A549 treated with DMSO at 1 μM for 4 hours (cell line): ENCODE measurements at places on chromosomes 2 and 18. TPM values are rescaled to one million over a fixed set of nuclear protein-coding genes. Genes with fewer than 3 reads are reported as not detected.

Gene GBX2
- total RNA-seq: 2.3 to 4.1 TPM (median 3.3 TPM) in 5 replicates

Gene CPO
- 0.09 to 0.19 TPM (median 0.17 TPM) in 3 of 5 replicates, not detected in the others for total RNA-seq

Gene COL4A3
- total RNA-seq: 0.40 to 1.0 TPM (median 0.72 TPM) in 5 replicates

Gene NCK2
- total RNA-seq: 19.8 to 26.6 TPM (median 24.1 TPM) in 5 replicates

Gene TMEFF2
- total RNA-seq: 0.19 to 0.36 TPM (median 0.27 TPM) in 5 replicates

Gene GMCL1
- total RNA-seq: 7.2 to 12.9 TPM (median 11.7 TPM) in 5 replicates

Gene PJVK
- total RNA-seq: 0.72 to 1.9 TPM (median 1.6 TPM) in 5 replicates

Gene COL3A1
- 0.22 to 0.26 TPM (median 0.25 TPM) in 5 replicates for total RNA-seq

Gene STPG4
- total RNA-seq: not detected in 5 replicates

Gene EVA1A
- 12.6 to 14.0 TPM (median 12.7 TPM) in 5 replicates for total RNA-seq

Gene NGEF
- total RNA-seq: 16.1 to 20.4 TPM (median 16.8 TPM) in 5 replicates

Gene IL37
- not detected in 5 replicates for total RNA-seq

Gene EN1
- 0.66 to 1.0 TPM (median 0.84 TPM) in 5 replicates for total RNA-seq

Gene NRBP1
- total RNA-seq: 125 to 146 TPM (median 134 TPM) in 5 replicates

Gene FBLN7
- total RNA-seq: 0.42 to 0.86 TPM (median 0.55 TPM) in 5 replicates

Gene AQP12B
- not detected in 5 replicates for total RNA-seq

Gene RNF125
- 0.24 to 0.53 TPM (median 0.35 TPM) in 5 replicates for total RNA-seq

Gene TTR
- total RNA-seq: 0.16 to 0.41 TPM in 2 of 5 replicates, not detected in the others

Gene ZNF512
- total RNA-seq: 13.6 to 19.8 TPM (median 18.9 TPM) in 5 replicates

Gene ACYP2
- 6.8 to 9.1 TPM (median 7.8 TPM) in 5 replicates for total RNA-seq

Gene SPATS2L
- total RNA-seq: 118 to 147 TPM (median 139 TPM) in 5 replicates

Gene C2orf80
- not detected in 5 replicates for total RNA-seq

Gene MREG
- total RNA-seq: 4.7 to 6.4 TPM (median 5.2 TPM) in 5 replicates

Gene KCNS3
- 1.1 to 1.4 TPM (median 1.2 TPM) in 5 replicates for total RNA-seq

Gene DUSP2
- 0.20 to 0.57 TPM (median 0.51 TPM) in 5 replicates for total RNA-seq

Gene UGT1A8
- total RNA-seq: 0.08 to 0.26 TPM in 2 of 5 replicates, not detected in the others

Gene ANKRD12
- 3.1 to 6.0 TPM (median 5.0 TPM) in 5 replicates for total RNA-seq

Gene MOGAT1
- total RNA-seq: not detected in 5 replicates

Gene FOXI3
- not detected in 5 replicates for total RNA-seq

Gene GPR39
- total RNA-seq: 8.5 to 12.1 TPM (median 11.9 TPM) in 5 replicates

Gene CXCR4
- 0.38 to 1.0 TPM (median 0.58 TPM) in 5 replicates for total RNA-seq

Gene ST6GAL2
- 16.7 to 28.3 TPM (median 24.1 TPM) in 5 replicates for total RNA-seq

Gene ARPC2
- total RNA-seq: 286 to 304 TPM (median 289 TPM) in 5 replicates
